Stimulated activated CD4-positive, alpha-beta T cell treated with anti-CD3 and anti-CD28 coated beads, Interleukin-12 subunit alpha, Interleukin-12 subunit beta, amount 100 ng/mL, for 48 hours (primary cell): ENCODE measurements at places on chromosomes 2 and 18.

DNA sequence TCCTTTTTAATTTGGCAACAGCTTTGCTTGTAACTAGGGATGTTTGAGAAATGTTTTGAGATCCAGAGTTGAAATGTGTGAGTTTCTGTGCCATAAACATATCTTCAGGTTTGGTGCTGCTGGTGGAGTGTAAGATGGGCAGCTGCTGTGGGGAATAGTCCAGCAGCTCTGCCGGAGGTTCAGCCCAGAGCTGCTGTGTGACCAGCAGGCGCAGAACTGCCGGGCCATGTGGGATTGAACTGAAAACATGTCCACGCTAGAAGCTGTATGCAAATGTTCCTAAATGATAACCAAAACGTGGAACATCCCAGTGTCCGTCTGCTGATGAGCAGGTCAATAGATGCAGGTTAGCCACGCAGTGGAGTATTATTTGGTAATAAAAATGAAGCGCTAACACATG, 99.6 kb downstream of the DGKD start:
- DNase-seq: no peak

DNA sequence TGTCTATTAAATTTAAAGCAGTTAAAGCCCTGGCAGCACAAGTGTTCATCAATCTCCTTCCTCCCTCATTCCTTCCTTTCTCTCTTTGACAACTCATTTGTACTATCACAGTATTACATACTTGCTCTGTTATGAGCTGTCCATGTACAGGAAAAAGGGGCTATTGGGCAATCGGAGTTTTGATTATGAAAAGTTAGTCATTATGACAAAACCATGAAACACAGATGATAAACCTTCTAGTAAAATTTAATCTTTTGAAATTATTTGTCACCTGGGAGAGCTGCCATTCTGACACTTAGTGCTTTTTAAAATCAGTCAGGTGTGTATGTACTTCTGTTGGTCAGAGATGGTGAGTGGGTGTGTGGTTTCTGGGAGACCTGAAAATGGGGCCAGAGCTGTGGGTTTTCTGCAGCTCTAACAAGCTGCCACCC, 39.4 kb downstream of the MAP4K4 start:
- DNase-seq: no peak

GRCh38 chr2:239883326-239884050, 141.7 kb downstream of the NDUFA10 start:
- DNase-seq: no peak

DNA sequence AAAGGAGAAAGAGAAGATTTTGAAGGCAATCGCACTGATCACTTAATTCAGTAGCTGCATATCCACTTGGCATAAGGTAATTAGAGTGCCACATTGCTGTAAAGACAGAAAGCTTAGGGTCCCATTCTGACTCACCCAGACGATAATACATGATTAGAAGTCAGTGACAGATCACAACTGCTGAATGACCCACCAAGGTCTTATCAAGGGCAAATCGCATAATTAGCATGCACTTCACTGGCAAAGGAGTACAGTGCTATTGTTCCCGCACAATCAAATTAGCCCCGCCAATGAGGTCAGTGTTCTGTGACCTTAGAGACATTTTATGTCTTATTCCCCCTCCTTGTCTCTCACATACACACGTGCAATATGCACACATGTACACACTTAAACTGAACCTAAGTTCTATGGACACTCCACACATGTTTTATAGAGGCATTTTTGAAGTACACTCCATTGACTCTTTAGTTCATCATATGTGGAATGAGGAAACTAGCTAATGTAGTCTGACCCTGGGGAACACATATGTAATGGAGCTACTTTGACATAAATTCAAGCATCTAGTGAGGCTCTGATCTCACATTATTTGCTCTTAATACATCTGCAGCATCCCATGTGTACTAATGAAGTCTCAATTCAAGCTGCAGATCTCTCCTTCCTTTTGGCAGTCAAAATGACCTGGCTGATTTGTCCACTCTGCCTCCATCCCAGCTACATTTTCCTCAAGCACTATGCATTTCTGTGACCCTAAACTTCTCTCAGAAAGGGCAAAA, 673.8 kb upstream of the FANCL start:
- DNase-seq: no peak

GRCh38 chr18:57276829-57277228, 75.5 kb upstream of the ST8SIA3 start:
- DNase-seq: no peak
